ENCODE measurements at places on chromosomes 13 and 19.

- DNase-seq, result no peak
Measured at GRCh38 chr19:54416695-54417491, 1.6 kb downstream of the TTYH1 start.

GRCh38 chr13:43353631-43354030 lies 330.2 kb downstream of the DNAJC15 start:
- no peak for DNase-seq

DNA sequence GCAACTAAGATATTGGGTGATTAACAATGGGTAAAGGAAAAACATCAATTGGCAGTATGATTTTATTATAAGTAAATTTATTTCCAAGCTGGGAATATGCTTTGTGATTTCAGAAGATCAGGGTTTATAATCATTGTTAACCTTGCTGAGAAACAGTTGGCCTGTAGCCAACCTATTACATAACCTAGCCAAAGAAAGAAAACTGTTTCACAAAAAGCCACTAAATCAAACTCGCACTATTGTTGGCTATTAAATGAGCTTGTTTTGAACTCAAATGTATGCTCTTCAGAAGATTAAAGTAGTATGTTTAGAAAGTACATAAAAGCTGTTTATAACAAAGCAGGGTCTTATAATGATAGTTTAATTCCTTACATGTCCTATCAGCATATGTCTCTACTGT lies 151.7 kb downstream of the LHFPL6 start:
- DNase-seq, result no peak

- no peak for DNase-seq
Measured at GRCh38 chr13:65631078-65631477, 1599.1 kb downstream of the PCDH9 start.

Data from nucleus accumbens (tissue), 56 donors.